ENCODE measurements at places on chromosomes 16 and 17.

GRCh38 chr16:67489401-67490083 lies 6.2 kb upstream of the AGRP start:
- no peak for DNase-seq

DNA sequence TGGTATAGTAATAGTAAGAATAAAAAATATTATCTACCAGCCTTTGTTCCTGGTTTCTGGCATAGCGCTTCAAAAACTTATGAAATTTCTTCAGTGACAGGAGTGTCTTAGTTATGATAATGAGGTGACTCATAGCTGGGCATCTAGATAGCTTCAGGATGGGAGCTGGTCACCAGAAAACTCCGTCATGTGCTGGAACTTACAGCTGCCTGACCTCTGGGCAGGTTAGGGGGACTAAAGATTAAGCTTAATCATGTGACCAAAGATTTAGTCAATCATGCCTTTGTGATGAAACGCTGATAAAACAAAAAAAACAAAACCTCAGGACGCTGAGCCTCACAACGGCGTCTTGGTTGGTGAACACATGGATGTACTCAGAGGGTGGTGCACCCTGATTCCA lies 154.2 kb downstream of the MYO1D start:
- no peak for DNase-seq

- DNase-seq: no peak
Measured at GRCh38 chr16:2512735-2513404, 882 bp upstream of the ATP6V0C start.

- DNase-seq: no peak
Measured at GRCh38 chr17:80940171-80941123, 51.2 kb upstream of the CHMP6 start.

- DNase-seq: no peak
Measured at GRCh38 chr17:36184023-36184765, 7.8 kb upstream of the TBC1D3B start.

DNA sequence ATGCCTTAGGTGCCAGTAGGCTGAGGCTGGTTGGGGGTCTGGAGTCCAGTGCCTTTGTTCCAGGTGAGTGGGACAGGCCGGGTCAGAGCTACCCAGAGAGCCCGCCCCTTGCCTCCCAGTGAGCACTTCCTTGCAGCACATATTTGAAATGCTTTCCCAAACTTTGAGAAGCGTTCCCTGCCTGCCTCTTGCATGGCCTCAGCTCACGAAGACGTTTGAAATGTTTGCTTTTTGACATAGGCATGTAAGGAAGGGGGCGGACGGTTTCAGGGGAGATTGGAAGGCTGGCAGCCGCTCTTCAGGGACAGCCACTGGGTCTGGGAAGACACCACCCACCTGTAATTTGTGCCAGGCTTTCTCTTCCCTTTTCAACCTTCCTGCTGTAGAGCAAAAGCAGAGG lies 5.1 kb upstream of the FOXL1 start:
- no peak for DNase-seq

DNA sequence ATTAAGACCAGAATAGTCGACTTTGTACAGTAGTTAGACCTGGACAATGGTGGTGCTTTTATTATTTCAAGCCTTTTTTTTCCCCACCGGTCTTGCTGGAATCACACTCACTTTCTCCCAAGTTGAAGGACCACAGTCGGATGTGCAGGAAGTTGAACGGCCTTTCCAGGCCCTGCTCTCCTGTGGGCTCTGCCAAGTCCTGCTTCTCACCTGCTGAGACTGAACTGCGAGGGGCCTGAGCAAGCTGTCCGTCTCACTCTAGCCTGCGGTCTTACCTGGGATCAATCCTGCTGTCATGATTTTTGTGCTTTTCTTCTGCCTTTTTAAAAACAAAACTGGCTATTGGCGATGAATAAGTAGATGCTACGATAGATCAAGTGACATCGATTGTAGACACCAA lies 1.3 kb downstream of the TLCD3A start:
- DNase-seq: no peak

DNA sequence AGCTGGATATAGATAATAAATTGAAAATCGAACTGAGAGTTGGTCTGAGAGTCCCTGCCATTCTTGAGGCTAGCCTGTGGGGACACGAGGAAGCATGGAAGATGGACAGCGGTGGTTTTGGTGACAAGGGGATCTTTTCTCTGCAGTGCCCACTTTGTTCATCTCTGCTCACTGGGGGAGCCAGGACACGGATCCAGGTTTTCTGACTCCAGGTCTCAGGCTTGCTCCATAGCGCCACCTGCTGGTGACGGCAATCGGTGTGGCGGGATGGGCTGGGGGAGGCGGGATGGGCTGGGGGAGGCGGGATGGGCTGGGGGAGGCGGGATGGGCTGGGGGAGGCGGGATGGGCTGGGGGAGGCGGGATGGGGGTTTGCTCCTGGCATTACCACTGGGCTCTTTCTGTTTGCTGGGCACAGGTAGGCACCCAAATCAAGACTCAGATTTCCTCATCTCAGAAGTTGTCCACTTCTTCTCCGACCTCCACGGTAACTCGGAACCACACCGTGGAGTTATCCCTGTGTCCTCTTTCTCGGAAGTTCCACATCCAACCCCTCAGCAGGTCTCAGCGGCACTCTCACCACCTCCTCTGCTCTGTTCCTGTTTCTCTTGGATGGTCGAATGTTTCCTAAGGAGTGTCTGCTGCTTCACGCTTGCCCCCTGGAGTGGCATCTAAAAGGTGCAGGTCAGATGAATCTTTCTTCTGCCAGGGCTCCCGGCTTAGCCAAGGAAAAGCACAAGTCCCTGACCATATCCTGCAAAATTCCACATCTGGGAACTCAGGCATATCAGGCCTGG lies 142.4 kb downstream of the CYLD start:
- DNase-seq: peak; percentile 58

GRCh38 chr17:81245665-81246342 lies 6.7 kb downstream of the NDUFAF8 start:
- DNase-seq: no peak

DNA sequence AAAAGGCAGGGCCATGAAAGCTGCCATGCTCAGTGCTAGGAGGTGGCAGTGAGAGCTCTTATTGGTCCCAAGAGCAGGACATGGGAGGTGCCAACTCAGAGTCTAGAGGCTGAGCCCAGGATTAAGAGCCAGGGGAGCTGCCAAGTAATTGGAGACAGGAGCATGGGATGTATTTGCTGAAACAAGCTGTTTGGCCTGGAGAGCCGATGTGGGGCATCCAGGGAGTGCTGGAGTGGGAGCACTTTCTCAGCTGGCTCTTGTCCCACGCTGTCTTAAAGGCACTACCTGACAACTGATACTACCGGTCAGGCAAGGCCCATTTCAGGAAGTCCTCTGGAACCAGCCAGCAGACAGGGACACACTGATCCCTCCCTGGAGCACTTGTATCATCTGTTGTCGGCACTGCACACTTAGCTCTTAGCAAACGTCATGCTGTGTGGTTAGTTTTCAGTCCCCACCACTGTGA lies 19.3 kb downstream of the ANKFN1 start:
- no peak for DNase-seq

- DNase-seq: peak; percentile 17
Measured at GRCh38 chr17:28317966-28318758, 838 bp upstream of the TMEM97 start.

DNA sequence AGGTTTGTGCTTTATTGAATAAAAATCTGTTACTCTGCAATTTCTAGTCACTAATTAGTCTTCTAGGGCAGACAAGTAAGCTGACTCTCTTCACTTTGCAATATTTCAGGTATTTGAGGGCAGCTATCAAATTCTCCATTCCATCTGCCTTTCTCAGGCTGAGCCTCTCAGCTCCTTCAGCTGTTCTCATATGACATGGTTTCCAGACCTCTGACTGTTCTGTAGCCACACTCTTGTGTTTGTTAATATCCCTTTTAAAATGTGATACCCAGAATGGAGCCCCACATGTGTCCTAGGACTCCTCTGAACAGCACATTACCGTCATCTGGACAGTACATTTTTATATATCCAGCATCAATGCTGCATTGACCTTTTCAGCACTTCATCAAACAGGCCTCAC lies 46.1 kb upstream of the MTMR4 start:
- no peak for DNase-seq

- peak; percentile 20 for DNase-seq
Measured at GRCh38 chr17:75088465-75089417, 987 bp downstream of the SLC16A5 start.

DNA sequence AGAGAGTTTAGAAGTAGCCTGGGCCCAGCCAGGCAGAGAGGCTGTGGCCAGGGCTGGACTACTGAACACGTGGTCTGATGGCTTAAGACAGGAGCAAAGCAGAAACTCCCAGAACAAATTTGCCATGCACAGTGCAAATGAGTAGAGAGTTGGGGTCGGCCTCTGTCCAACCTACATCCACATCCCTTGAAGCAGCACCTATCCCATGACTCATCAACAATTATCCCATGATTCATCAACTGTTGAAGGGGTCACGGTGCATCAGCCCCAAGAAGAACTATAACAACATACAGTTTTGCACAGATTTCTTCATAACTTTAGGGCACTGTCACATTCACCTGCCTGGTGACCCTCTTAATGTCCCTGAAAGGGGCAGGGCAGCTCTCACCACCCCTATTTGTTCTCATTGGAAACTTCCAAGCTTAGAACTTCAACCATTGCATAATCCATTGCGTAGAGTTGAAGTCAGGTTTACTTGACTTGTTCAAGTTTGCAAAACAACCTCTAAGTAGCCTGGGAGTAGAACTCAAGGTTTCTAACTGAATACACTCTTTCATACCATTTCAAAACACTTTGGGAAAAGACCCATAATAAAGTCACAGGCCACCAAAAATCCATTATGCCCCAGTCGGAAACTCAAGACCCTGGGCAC lies 235.2 kb upstream of the CDH5 start:
- DNase-seq: no peak

GRCh38 chr17:40577611-40578065 lies 12.4 kb upstream of the CCR7 start:
- DNase-seq: no peak

- no peak for DNase-seq
Measured at GRCh38 chr17:66276328-66276937, 26.0 kb upstream of the PRKCA start.

- DNase-seq: no peak
Measured at GRCh38 chr16:68935008-68935407, 91.7 kb downstream of the TANGO6 start.

DNA sequence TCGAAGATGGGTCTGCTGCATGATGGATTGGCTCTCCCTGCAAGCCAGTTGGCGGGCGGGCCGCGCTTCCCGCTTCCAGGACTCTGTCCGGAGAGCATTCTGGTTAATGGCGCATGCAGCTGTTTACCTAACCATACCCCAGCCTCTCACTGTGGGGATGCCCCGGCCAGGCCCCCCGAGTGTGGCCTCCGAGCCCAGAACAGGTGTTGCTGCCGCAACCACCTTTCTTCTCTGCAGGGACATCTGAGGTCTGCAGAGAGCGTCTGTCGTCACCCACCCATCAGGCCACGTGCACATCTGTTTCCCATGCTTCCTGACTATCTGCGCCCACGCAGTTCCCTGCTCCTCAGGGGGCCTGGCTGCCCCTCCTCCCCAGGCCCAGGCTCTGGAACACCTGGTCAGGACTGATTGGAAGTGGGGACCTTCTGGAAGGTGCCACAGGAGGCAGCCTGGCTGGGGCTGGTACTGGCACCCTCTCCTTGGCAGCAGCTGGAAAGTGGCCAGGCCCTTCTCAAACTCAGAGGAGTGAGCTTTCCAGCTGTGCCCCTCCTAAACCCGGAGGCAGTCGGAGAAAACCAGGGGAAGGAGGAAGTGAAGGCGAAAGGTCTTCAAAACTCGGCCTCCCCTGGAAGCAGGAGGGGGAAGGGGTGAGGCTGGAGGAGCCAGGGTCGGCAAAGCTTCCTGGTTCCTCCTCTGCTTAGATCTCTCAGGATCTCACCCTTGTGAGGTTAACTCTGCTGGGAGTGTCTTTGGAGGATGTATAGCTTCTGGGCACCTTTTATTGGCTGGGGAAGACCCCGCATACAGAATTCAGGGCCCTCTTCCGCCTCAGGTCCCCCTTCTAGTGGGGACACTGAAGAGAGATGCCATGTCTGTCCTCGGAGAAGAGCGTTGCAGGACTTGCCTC lies 64.5 kb upstream of the CIBAR2 start:
- no peak for DNase-seq

DNA sequence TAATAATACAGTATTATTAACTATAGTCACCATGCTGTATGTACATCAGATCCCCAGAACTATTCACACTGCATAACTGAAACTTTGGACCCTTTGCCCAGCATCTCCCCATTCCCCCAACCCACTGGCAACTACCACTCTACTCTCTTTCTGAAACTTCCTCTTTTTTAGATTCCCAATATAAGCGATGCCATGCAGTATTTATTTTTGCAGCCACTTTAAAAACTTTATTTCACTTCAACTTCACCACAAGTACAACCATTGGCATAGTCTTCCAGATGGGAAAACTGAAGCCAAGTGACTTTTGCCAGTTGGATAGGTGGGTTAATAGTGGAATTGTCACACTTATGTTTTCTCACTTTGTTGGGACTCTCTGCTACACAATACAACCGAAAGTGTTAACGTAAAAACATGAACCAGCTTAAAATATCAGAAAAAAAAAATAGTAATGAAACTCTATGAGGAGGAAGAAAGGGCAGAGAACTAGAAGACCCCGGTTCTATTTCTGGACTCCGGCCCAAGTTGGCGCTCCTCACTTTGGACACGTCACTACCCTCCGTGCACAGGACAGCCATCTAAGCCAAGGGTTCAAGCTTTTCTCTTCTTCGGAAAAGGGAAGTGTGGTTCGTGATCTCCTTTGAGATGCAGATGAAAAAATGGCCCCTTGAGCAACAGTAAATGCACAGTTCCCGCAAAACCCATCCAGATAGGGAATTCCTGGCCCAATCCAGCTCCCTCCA lies 743 bp downstream of the SHCBP1 start:
- DNase-seq: peak; percentile 24

- DNase-seq: no peak
Measured at GRCh38 chr16:68009157-68009735, 6.5 kb downstream of the DPEP2NB start.

- DNase-seq: peak; percentile 93
Measured at GRCh38 chr17:45218895-45219661, 2.6 kb upstream of the FMNL1 start.

- no peak for DNase-seq
Measured at GRCh38 chr17:61495161-61495857, 43.1 kb downstream of the TBX4 start.

- no peak for DNase-seq
Measured at GRCh38 chr17:50518384-50519023, 10.3 kb downstream of the MYCBPAP start.

DNA sequence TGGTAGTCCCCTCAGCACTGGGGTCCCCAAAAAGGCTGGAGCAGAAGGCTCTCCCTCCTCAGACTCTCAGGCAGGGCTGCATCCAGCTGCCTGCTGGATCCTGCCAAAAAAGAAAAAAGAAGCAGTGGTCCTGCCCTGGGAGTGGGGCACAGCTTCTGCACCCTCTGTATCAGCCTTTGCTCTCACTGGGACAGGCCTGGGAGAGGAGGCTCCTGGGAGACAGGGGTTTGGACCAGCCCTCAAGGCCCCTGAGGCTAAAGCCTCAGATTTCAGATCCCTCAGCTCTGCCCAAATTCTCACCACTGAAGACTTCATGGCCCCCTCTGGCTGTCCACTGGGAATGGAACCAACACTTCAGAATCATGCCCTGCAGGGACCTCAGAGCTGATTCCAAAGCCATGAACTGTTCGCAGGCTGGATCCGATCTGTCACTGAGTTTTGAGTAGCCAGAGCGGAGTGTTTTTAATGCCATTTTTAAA lies 96.9 kb downstream of the C16orf78 start:
- DNase-seq: no peak
